ENCODE measurements at places on chromosomes 1 and 21. TPM values are rescaled to one million over a fixed set of nuclear protein-coding genes. Genes with fewer than 3 reads are reported as not detected.

CFHR5 gene
- not detected for total RNA-seq

ADORA1 gene
- total RNA-seq, result 0.19 TPM

COL11A1 gene
- under 0.01 TPM for total RNA-seq

CAPN8 gene
- not detected for total RNA-seq

HES5 gene
- 0.17 TPM for total RNA-seq

OR2T29 gene
- total RNA-seq, result not detected

SLC45A3 gene
- 34.9 TPM for total RNA-seq

SFN gene
- 0.70 TPM for total RNA-seq

KRTAP6-2 gene
- total RNA-seq, result not detected

ZNF593OS gene
- not detected for total RNA-seq

TLR5 gene
- total RNA-seq, result 0.34 TPM

SYT14 gene
- 0.09 TPM for total RNA-seq

CYB5RL gene
- 5.8 TPM for total RNA-seq

C1orf94 gene
- total RNA-seq, result not detected

OR2T12 gene
- not detected for total RNA-seq

CFAP57 gene
- total RNA-seq, result 0.14 TPM

- peak; percentile 64 for DNase-seq
Observed at GRCh38 chr1:156444407-156445001, 56.1 kb downstream of the MEF2D start.

- no peak for DNase-seq
Observed at GRCh38 chr1:207145401-207146058, 41.5 kb downstream of the C4BPA start.

DNA sequence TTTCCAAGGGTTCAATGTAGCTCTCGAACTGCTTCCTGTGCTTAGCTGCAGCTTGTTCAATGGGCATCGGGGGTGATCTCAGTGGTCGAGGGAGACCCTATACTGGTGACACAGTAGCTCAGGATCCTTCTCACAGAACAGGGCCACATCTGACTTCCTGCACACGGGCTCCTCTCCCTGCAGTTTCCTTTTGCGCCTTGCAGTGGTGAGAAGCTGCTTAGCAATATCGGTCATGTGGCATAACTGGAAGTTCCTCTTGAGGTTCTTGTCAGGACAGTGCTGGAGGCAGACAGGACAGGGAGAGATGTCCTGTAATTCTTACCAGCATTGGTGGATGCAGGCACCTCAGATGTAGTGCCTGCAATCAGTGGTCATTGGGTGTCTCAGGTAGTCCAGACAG is 140.5 kb upstream of the MAP1LC3C start:
- no peak for DNase-seq

DNA sequence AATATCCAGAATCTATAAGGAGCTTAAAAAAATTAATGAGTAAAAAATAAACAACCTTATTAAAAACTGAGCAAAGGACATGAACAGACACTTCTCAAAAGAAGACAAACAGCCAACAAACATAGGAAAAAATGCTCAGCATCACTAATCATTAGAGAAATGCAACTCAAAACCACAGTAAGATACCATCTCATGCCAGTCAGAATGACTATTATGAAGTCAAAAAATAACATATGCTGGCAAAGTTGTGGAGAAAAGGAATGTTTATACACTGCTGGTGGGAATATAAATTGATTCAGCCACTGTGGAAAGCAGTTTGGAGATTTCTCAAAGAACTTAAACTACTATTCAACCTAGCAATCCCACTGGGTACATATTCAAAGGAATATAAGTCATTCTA is 25.3 kb downstream of the PIGK start:
- no peak for DNase-seq

DNA sequence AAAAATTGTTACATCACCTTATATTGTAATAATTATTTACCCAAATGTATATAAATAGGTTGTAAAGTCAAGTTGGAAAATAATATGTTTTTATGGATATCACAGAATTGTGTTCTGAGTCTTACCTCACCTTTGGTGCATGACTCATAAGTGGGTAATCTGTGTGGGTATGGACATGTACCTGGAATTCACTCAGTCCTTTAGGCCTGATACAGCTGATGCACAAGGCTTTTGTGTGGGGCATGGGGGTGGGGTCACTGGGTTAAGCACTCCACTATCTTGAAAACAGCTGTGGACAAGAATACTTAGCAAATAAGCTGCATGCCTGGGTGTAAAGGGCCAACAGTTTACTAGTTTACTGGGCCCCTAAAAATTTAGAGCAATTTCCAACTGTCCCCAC is 34.4 kb downstream of the INKA2 start:
- DNase-seq, result no peak

DNA sequence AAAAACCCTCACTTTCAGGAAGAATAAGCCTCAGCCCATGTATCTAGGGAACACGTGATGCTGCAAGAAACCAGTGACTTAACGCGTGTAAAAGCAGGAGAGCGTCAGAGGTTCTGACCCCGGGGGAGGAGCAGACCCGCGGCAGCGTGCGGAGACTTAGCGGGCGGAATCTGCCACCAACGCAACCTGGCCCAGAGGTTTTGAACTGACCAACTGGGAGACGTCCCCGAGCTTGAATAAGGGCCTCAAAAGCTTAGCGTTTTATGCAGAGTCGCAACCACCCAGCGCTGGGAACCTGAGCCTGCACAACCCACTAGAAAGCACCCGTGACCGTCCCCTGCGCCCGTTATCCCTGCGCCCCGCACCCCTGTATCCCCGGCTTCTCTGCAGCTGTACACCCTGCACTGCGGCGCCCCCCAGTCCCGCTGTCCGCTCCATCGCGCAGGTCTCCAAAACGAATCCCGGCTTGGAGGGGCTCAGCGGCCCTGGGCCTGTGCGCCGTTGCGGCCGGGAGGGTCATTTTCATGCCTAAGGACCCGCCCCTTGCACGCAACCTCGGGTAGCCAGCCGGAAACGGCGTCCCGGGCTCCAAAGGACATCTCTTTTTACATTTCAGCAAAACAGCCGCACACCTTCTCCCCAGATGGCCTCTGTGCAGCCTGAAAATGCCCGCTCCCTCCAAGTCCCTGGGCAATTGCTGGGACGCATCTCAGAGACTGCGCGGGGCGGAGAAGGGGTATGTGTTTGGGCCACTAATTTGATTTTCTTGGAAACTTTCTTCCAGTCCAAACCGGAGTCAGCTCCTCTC is 29.4 kb upstream of the TRIM17 start:
- DNase-seq, result peak; percentile 37

DNA sequence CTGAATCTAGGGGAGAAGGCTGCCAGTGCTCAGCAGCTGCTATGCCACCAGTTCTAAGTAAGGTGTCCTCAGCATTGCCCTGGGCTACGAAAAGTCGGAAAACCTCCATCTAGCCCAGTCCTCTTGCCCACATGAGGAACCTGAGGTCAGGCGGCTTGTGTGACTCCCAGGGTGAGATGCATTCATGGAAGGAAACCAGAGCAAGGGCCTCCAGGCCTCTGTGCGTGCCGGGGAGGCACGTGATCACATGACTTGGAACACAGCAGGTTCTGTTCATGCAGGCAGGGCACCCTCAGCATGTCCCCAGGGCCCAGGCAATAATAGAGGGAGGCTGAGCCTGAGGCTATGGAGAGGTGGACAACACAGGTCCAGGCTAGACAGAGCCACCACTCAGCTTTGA is 312.5 kb upstream of the DUSP10 start:
- DNase-seq, result no peak

DNA sequence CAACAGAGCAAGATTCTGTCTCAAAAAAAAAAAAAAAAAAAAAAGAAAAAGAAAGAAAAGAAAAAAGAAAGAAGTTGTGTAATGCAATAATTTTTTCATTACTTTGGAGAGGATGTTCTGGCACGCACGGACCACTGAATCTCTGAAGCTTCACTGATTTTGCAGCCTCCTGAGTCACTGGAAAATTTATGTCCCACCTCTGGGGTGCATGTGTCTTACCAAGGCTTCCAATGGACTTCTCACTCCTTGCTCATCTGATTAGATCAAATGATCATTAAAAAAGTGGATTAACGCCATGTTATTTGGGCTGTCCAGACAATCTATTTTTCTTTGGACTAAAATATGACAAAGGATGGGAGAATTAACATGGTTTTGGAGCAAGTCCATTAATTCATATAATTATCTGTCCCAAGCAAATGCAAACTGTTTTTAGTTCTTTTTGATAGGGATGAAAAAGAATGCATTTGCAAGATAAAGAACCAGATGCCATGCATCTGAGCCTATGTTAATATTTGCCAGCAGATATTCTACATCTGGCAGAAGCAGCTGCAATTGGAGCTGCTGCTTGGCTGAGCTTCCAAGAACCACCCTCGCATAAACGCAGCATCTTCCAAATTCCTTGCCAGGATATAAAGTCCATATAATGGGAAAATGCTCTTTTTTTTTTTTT is 10.1 kb upstream of the MAP1LC3C start:
- DNase-seq, result no peak

- DNase-seq, result no peak
Observed at GRCh38 chr1:33443705-33444180, 12.8 kb upstream of the PHC2 start.

DNA sequence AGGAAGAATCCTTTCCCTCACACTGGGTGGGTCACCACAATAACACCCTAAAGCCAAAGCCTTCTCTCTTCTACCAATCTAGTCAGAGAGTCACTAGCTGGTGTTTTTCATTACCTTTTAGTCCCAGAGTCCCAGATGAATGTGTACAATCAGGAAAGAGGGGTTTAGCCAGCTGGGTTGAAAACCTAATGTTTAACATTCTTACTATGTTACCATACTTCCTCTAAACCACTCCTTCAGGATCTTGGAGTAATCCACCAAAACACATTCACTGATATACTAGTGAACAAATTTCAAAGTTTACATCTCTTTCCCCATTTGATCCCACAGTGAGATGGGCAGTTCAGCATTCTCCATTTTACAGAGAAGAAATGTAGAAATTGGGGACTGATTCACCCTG is 9.7 kb downstream of the LPAR3 start:
- DNase-seq, result no peak

- no peak for DNase-seq
Observed at GRCh38 chr21:45632637-45633251, 10.8 kb upstream of the PCBP3 start.

DNA sequence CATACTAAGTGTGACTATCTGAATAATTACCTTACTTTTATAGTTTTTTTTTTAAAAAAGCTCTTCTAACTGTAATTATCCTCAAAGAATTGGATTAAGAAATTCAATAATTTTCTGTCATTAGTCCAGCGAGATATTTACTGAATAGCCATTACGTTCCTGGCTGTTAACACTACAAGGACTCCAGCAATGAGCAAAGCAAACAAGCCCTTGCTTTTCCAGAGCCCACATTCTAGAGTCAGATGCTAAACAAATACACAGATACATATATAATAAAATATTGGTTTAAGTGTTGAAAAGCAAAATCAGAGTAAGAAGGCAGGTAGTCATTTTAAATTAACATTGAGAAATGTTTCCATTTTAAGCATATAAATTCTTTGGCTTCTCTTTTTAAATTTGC is 118.4 kb downstream of the ATF6 start:
- no peak for DNase-seq

DNA sequence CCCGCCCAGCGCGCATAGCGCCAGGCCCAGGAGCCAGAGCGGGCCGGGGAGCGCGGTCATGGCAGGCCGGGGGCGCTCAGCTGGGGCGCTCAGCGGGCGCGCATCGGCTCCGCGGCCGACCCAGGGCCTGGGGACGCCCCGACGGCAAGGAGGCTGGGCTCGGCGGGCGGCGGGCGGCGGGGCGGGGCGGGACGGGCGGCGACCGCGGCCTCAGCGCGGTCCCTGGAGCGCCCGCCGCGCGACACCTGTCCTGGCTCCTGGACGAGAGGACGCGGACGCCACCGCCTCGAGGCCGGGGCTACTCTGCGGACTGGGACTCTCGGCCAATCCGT is 273 bp downstream of the BMP8B start:
- no peak for DNase-seq

DNA sequence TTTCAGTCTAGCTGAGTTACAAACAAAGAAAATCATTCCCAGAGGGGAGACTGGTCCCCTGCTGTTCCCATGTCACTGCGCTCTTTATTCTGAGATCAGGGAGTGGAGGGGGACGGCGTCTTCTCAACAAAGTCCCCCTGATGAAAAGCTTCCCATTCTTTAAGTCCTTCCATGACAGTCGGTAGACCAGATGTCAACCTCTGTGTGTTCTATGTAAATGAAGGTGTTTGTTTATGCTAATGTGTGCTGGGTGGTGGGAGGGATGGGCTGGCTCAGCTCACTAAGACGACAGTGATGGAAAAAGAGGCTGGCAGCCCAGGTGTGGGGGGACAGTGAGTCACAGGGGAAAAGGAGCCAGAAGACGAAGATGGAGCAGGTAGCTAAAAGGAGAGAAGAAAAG is 148.2 kb upstream of the KLHDC7A start:
- no peak for DNase-seq

DNA sequence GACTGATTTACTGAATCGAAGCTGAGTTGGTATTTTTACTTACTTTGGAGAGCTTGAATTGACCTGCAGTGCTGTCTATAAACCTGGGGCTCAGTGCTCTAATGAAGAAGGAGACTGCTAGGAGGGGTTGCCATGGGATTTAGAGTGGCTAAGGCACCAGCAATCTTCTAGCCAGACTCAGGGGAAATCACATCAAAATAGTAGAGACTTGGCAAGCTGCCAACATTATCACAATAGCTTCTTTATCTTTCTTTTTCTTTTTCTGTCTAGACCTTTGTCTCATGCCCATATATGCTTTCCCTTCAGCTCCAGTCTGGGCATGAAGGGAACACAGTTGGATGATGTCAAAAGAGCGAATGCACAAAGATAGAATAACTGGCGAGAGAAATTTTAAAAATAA is 301.1 kb upstream of the DPYD start:
- peak; percentile 74 for DNase-seq

DNA sequence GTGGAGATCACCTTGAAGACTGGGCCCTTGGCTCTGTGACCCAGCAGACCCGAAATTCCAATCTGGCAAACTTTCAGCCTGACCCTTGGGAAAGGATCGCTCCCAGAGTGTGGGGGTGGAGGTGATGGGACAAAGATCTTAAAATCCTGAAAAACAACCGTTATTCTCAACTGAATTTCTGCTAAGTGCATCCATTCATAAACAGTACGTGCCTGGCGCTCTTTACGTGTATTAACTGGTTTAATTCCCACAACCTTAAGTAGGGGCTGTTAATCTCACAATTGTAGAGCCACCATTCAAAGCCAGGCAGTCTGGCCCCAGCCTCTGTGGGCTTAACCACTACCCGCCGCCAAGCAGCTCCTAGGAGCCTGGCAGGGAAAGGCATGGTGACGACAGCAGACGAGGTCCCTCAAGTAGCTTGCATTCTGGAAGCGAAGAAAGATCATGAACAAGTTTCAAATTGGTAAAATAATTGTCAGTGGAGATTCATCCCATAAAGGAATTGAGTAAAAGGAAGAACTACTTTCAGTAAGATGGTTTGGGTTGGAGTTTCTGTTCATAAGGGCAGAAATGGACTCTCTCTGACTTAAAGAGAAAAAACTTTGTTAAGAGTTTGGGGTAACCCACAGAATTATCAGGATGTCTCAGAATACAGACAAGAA is 11.4 kb upstream of the RGS16 start:
- DNase-seq, result no peak

- DNase-seq, result peak; percentile 81
Observed at GRCh38 chr1:78096976-78097375, 51.2 kb downstream of the GIPC2 start.

DNA sequence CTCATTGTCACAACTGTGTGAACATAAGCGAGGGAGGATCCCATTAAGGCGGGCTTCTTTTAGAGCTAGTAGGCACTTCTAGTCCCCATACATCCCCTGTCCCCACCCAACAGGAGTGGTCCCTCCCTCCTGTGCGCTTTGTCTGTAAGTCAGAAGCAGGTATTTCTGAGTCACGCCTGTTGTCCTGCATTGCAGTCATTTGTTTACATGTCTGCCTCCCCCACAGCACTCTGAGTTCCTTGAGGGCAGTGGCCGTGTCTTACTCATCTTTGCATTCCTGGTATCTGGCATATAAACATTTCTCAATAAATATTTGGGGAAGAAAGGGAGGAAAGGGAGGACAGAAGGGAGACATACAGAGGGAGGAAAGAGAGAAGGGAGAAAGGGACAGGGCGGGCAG is 40.3 kb downstream of the PLEKHA6 start:
- peak; percentile 23 for DNase-seq
